ENCODE measurements at places on chromosomes 4 and X.
A peak's percentile ranks its signal among the peaks of the same experiment; 100 is the strongest.

DNA sequence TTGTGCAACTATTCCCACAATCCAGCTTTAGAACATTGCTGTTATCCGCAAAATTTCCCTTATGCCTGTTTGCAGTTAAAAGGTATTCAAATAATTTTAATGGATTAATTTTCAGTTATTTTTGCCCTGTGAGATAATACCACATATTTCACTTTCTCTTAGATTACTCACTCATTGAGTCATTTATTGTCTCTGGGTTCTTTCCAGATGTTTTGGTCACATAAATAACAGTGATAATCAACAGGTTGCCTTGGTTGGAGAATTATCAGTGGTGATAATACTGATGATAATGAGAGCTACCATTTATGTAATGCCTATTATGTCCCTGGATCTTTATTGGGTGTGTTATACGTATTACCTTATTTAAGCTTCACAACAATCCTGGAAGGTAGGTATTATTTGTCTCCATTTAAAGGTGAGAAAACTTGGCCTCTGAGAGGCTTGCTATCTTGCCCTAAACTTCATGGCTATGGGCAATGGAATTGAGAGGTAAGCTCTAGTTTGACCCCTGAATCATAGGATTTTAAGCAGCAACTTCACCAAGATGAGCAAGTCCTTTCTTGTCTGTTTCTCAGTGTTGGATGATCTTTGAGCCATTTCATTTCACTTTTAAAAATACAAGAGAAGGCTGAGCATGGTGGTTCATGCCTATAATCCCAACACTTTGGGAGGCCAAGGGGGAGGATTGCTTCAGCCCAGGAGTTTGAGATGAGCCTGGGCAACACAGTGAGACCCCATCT, 87.4 kb downstream of the KIT start:
- no peak for DNase-seq

- DNase-seq: no peak
Observed at GRCh38 chr4:20591571-20591970, 108.7 kb upstream of the PACRGL start.

DNA sequence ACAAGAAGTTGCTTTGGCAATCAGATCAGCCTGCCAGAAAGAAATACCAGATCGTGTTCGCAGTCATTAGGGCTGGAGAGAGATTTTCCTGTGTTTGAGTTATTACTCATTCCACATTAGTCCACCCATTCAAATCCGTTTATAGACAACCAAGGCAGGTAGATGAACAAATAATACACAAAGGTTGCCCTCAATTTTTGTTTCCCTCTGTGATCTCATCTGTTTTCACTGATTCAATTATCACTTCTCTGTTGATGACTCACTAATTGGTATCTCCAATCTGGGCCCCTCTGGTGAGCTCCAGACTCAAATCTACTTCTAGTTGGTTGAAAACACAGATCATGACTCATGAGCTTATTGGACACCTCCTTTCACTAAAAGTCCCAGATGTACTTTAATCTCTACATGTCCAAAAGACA, 54.5 kb downstream of the CHM start:
- DNase-seq: no peak

- no peak for DNase-seq
Observed at GRCh38 chr4:69811166-69811565, 48.8 kb downstream of the SULT1E1 start.

GRCh38 chrX:41733939-41734338, 10.0 kb downstream of the GPR82 start:
- no peak for DNase-seq

GRCh38 chr4:13920901-13921300, 293.4 kb upstream of the BOD1L1 start:
- DNase-seq: peak; percentile 100

DNA sequence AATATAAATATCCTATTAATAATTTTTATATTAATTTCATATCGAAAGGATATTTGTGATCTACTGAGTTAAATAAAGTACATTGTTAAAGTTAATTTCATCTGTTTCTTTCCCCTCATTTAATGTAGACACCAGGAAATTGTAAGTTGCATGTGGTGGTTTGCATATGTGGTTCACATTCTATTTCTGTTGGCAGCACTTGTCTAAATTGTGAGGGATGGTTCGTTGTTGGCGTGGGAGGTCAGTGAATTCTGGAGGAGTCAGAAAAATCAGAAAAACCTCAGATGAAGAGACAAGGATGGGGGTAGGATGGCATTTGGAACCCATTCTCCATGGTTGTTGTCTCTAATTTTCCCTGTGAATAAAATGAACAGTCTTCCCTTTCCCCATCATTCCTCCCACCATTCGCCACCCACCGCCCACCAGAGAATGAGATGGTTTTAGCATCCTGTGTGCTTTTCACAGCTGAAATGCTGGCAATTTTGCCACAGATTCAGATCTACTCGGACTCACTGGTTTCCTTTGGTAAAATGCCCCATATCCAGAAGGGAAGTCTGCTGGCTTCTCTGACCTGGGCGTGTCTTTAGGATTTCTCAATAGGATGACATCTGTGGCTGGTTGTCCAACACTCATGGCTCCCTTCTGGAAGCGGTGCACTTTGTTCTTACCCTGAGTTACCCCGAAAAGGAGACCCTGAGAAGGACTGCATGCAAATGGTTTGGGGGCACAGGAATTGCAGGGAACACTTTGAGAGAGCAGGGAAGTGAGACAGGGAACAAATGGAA, 52.3 kb downstream of the LGI2 start:
- no peak for DNase-seq

DNA sequence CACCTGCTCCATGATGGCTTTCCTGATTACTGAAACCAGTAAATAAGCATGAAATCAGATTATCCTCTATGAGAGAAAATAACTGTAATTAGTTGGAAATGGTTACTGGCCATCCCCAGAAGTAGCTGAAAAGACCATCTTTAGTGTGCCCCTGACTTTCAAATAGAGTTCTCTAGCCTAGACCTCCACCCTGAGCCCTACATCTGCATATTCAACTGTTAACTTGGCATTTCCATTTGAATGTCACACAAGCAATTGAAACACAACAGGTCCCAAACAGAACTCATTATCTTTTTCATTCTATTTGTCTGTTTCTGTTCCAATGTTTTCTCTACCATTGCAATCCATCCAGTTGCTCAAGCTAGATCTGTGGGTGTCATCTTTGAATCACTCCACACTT, 952.3 kb downstream of the RPA4 start:
- DNase-seq: no peak

DNA sequence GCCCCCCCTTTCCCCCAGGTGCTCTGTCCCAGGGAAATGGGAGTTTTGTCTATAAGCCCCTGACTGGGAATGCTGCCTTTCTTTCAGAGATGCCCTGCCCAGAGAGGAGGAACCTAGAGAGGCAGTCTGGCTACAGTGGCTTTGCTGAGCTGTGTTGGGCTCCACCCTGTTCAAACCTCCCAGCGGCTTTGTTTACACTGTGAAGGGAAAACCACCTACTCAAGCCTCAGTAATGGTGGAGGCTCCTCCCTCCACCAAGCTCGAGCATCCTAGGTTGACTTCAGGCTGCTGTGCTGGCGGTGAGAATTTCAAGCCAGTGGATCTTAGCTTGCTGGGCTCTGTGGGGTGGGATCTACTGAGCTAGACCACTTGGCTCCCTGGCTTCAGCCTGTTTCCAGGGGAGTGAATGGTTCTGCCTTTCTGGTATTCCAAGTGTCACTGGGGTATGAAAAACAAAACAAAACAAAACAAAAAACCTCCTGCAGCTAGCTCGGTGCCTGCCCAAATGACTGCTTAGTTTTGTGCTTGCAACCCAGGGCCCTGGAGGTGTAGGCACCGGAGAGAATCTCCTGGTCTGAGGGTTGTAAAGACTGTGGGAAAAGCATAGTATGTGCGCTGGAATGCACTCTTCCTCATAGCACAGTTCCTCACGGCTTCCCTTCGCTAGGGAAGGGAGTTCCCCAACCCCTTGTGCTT, 41.7 kb downstream of the ITM2A start:
- no peak for DNase-seq

- no peak for DNase-seq
Observed at GRCh38 chr4:29553846-29554245, 1166.3 kb upstream of the PCDH7 start.

DNA sequence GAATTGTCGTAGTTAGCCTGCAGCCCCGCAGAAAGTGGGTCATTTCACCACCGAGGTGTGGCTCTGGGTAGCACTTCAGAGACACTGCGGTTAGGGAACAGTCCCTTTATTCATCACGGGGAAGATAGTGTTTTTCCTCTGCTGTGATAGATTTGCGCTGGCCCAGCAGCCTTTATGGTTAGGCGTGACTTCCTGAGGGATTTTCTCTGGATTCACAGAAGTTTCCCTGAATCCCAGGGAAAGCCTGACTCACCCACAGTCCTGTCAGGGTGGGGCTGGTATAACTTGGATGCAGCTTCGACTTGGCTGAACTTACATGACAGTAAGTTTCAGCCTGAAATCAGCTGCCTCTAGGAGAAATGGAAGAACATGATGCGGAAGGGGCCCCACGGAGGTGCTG, 196.3 kb upstream of the HHIP start:
- DNase-seq: no peak

- DNase-seq: peak; percentile 72
Observed at GRCh38 chr4:119300101-119300978, 21.6 kb downstream of the FABP2 start.

DNA sequence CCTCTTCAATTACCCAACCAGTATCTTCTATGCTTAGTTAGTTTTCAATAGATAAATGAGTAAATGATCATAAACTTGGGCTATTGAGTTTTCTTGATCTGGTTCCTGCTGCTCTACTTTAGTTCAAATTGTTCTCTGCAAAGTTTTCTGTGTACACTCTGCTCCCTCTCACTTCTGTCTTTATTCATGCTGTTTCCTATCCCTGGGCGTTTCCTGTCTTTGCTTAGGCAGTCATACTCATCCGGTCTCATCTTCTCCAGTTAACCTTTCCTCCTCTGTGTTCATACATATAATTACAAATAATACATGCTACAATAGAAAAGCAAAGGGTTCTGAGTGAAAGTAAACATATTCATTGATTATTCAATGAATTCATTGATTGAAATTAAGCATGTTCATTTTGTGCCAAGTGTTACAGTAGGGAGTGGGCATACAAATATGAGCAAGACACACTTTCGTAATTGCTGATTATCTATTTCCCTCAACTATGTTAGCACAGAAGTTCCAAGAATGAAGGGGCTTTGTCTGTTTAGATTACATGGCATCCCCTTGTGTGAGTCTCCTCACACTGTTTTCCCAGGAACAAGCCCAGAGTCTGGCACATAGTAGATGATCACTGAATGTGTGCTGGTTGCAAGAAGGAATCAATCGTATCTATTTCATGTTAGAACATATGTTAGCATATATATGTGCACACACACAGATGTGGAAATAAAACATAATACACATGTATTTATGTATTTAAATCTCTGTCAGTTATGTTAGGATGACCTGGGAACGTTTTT, 1.1 kb downstream of the RAB39B start:
- no peak for DNase-seq

GRCh38 chr4:48588230-48589097, 98.4 kb downstream of the ZAR1 start:
- no peak for DNase-seq

GRCh38 chr4:40055511-40055862, 1.2 kb upstream of the N4BP2 start:
- no peak for DNase-seq

- DNase-seq: no peak
Observed at GRCh38 chrX:113726898-113727297, 857.0 kb upstream of the HTR2C start.

DNA sequence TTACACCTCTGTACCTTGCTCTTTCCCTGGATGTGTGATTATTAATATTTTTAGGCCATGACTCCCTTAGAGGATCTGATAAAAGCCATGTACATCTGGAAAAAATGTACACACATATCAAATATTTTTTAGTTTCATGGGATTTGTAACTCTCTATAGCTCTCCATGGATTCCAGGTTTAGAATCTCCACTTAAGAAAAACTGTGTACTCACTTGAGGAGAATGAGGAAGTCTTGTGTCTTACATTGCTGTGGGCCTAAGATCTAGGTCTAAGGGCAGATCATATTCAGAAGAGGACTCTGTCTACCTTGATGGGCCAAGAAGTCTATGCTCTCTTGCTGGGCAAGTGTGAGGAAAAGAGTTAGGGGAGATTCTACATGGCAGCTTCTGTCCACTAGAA, 98.0 kb downstream of the RRAGB start:
- DNase-seq: no peak

GRCh38 chr4:21366312-21366711, 582.3 kb downstream of the KCNIP4 start:
- DNase-seq: no peak

GRCh38 chr4:145389550-145389949, 92.1 kb upstream of the SMAD1 start:
- no peak for DNase-seq

GRCh38 chr4:110108422-110108821, 90.0 kb downstream of the ELOVL6 start:
- no peak for DNase-seq

DNA sequence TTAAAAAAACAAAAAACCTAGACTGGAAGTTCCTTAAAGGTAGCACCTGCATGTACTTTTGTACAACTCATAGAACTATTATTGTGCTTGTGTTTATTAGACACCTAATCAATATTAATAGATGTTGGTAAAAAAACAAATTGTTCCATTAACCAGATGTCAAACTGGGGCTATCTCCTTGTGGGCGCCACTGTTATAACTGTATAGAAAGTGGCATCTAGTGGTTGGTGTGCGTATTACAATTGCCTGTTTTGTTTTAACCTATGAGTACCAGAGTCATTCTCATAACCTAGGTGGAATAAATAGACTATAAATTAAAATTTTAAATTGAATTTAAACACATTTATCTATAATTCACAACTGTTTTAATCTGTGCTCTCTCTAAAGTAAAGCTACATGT, 97.4 kb downstream of the COL4A5 start:
- DNase-seq: no peak

DNA sequence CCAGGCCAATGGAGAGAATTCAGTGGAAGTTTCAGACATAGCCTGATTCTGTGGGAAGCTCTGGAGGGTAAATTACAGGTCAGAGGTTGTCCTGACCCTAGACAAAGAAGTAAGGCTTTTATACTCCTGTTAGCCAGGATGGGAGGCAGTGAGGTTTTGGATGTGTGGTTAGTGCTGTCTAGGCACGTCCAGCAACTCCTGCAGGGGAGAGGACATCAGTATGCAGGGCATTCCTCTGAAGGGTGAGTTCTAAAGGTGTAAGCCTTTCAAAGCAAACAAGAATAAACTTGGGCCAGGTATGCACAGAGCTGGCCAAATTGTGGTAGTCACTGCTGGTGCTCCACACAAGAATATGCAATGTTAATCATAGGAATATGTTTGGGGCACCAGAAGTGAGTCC, 562.5 kb downstream of the CCSER1 start:
- DNase-seq: no peak

Data from BJ (cell line).